Fibroblast of skin of right biceps (primary cell): ENCODE measurements at places on chromosomes 12 and 14.

GRCh38 chr12:1634149-1634548, 5.1 kb downstream of the WNT5B start:
- DNase-seq: no peak

GRCh38 chr12:24118668-24119067, 169.2 kb upstream of the SOX5 start:
- no peak for DNase-seq

DNA sequence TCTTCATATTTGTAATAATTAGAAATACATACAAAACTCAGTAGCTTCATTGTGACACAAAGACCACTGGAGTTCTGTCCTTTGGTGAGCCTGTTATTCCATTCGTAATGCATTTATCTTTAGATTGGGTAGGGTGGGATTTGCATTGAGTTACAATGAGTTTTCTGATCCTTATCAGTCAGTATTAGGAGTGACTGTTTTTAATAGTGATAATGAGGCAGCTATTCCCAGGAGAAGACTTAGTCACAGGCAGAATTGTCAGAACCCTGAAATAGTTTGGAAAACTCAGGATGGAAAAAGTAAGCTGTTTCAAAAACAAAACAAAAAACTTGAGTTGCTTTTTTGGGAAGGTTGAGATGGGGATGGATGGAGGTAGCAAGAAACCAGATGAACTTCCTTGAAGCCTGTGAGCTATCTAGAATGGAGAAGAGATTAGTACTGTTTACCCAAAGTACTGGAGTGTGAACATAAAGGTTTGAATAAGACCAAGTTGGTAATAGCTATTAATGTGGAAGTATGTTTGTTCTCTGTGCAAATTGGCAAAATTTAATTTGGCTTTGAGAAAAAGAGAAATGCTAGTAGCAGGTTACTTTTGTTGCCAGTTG, 38.6 kb downstream of the FBXO34 start:
- no peak for DNase-seq

DNA sequence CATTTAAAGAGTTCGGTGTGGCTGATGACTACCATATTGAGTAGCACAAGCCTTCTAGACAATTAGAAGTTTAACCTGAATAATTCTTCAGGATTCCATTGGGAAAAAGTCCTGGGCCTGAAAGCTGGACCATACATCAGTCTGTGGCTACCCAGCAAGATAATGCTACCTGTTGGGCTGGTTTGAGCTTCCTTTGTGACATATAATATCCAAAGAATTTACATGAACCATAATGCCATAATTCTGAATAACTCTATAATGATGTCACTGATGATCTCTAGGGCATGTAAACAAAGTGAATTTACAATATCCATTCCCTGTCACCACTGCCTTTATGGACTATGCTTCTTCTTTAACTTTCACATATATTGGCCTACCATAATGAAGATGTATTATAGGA, 3.8 kb upstream of the YBX3 start:
- DNase-seq: no peak

- DNase-seq: no peak
These were observed 37.1 kb upstream of the LMNTD1 start for GRCh38 chr12:25590011-25590721.

DNA sequence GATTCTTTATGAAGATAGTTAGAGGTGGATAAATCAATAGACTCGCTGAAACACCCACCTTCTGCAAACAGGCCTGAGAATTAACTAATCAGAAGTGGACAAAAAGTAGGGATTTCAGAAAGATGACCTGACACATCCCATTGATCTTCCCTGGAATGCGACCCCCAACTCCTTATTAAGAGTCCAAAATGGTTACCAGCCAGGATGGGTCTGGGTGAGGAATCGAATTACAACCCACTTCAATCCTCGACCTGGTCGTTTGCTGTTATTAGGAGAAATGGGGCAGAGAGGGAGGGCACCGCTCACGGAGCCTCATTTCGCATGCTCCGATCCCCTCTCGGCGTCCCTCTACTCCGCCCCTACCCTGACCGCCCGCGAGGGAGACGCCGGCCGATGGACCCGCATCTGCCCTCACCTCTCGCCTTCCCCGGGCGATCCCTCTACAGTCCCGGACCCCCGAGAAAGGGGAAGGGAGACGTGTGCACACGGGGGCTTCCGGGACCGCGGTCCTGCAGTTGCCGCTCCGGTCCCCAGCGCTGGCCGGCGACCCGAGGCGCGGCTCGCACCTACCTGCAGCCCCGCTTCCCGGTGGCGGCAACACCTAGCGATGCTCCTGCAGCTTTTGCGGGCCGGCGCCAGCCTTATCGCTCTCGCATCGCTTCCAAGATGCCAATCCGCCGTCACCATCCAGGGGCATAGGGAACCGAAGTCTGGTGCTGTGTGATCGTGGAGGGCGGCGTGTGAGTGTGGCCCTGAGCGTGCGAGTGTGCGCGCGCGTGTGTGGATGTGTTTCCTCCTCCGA, 69.3 kb upstream of the USP15 start:
- DNase-seq: peak; percentile 5

- DNase-seq: no peak
These were observed 132.0 kb upstream of the ARHGAP5 start for GRCh38 chr14:31945074-31945613.

- DNase-seq: no peak
These were observed 74.3 kb downstream of the PPM1A start for GRCh38 chr14:60323199-60323896.

DNA sequence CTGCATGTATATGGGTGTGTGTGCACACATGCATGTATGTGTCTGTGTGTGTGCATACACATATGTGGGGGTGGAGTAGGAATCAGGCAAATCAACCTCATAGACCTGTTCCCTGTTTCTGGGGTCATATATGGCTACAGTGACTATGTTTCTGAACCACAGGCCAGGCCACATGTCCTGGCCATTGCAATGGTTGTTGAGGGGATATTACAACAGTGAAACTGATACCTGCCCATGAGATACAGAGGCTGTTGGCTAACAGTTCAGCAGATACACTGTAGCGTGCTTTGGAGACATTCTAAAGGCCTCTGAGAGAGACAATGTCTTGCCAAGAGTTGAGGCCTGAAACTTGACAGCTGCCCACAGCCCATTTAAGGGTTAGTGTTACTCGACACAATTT, 47.3 kb upstream of the FOS start:
- no peak for DNase-seq

DNA sequence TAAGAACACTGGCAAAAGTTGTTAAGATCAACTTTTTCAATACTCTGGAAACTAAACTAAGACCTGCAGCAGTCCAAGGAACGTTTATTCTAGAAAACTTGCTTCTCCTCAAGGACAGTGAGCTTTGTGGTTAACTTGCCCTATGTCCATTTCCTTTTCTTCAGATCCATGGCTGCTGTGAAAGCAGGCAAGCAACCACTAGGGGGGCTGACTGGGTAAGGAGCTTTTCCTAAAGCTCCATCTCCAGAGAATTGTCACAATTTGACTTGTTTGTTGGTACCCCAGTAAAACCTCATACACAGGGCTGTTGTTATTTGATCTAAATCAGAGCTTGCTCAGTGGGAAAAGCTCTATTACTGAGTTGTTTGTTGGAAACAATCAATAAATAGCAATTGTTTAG, 10.1 kb upstream of the RPL10L start:
- no peak for DNase-seq

GRCh38 chr12:83476006-83476405, 789.3 kb downstream of the TMTC2 start:
- no peak for DNase-seq

- no peak for DNase-seq
These were observed 66.4 kb upstream of the BMP4 start for GRCh38 chr14:54023027-54023426.

- no peak for DNase-seq
These were observed 41.1 kb downstream of the TMEM63C start for GRCh38 chr14:77222546-77223225.

DNA sequence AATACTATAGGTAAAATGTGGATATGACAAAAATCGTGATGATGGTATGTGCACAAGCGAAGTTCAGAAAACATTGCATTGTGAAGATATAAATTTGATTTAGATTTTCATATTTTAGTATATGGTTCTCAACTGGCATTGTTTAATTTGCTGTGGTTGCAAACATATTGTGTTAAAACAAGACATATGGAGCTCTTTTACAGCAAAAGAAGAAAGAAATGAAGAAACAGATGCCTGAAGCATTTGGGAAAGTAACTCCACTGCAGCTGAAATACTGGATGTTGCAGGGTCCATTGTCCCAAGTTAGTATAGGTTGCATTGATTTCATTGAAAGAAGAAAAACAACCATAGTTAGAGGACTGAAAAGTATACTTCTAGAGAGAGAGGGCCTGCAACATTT, 185.8 kb upstream of the SSTR1 start:
- DNase-seq: no peak

- DNase-seq: peak; percentile 27
These were observed 94.2 kb upstream of the FGD4 start for GRCh38 chr12:32305163-32305562.

DNA sequence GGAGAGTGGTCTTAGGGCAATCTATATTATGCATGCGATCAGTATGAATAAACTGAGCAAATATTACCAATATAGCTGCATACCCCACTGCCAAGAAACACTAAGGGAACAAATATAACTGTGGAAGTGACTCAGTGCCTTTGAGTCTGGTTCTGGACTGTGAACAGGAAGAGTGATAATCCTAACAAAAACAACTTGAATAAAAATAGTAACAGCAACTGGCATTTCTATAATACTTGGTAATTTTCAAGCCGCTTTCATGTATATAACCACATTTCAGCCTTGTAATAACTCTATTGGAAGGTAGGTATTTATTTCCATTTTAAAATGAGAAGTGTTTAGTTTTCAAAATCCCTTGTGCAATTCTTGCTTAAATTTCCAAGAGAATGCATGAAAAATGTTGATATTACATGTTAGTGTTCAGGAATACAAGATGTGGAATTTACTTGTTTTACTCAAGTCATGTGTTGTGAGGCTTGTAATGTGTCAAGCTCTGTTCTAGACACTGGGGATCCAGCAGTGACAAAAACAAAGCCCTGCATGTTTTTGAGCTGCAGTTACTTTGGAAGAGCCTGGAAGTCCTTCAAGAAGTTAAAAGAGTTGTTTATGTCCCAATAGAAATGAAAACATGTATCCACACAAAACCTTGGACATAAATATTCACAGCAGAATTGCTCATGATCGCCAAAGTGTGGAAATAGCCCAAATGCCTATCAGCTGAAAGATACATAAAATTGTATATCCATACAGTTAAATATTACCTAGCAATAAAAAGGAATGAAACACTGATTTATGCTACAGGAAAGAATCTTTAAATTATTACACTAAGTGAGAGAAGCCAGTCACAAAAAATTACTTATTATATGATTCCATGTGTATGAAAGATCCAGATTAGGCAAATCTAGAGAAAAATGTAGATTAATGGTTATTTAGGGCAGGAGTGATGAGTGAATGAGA, 338.1 kb upstream of the TMEM132C start:
- DNase-seq: peak; percentile 81

DNA sequence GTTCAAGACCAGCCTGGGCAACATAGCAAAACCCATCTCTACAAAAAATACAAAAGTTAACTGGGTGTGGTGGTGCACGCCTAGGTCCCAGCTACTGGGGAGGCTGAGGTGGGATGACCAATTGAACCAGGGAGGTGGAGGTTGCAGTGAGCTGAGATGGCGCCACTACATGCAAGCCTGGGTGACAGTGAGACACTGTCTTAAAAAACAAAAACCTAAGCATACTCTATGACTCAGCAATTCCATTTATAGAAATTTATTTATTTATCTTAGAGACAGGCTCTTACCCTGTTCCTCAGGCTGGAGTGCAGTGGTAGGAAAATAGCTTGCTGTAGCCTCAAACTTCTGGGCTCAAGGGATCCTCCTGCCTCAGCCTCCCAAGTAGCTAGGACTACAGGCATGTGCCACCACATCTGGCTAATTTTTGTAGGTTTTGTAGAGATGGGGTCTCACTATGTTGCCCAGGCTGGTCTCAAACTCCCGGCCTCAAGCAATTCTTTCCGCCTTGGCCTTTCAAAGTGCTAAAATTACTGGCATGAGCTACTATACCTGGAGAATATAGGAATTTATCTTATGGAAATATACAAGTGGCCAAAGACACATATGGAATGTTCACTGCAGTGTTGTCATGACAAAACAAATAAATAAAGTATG, 43.3 kb downstream of the NCKAP5L start:
- DNase-seq: peak; percentile 44

DNA sequence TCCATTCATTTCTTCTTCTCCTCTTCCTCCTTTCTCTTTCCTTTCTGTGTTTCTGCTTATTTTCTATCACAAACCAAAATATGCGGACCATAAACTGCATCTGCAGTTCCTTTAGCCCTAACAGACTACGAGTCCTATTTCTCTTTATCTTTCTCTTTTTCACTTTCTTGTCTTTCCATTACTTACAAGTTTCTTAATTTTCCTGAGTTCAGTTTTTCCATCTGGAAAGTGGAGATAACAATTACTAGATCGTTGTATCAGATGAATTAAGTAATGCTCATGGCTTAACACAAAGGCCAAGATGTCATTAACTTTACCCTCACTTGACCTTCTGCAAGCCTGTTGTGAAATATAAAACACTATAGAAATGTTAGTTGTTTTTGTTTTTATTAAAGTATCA, 983 bp upstream of the COPS7A start:
- DNase-seq: no peak

DNA sequence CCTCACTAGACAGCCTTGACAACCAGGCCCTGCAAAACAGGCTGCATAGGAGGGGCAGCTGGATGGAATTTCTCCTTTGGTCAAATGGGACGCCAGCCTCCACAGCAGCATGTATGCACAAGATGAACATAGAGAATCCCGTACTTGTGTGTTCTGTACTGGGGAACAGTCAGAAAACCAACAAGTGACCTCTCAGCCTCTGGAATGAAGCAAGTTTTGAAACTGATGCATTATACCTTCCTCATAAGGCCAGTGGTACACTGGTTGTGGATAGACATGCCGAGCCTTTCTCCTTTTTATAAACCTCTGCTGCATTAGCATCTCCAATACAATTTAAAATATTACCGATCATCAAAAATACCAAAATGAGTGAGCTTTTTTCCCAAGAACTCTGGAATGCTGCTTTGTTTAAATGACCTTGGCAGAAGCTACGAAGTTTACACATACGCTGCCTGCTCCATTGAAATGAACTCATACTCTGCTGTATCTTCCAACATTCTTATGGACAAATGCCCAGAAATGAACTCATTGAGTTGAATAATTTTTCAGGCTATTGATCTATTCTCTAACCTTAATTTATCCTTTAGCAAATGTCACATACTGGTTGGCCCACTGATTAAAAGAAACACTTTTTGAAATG, 47.6 kb upstream of the FERMT2 start:
- DNase-seq: peak; percentile 84

DNA sequence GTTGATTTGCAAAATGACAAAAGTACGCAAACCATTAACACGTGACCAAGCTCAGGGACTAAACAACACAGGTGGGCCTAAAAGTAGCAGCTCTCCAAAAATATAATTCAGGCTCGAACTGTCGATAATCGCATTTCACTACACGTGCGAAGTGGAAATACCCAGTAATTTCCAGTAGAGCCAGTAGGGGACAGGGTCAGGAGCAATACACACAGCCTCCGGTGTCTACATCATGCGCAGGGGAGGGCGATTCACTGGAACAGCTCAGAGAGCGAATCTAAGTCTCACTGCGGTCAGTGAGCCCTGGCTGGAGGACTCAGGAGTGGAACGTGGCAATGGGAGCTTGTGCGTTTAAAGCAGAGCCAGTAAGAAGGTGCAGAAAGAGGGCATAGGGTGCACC, 40.4 kb downstream of the SETD3 start:
- no peak for DNase-seq

GRCh38 chr12:83172866-83173649, 486.4 kb downstream of the TMTC2 start:
- no peak for DNase-seq

- DNase-seq: peak; percentile 62
These were observed 4.5 kb downstream of the DCN start for GRCh38 chr12:91178139-91178561.
